H9 (cell line): ENCODE measurements at places on chromosomes 2 and 18. TPM values are rescaled to one million over a fixed set of nuclear protein-coding genes. Genes with fewer than 3 reads are reported as not detected.

DNA sequence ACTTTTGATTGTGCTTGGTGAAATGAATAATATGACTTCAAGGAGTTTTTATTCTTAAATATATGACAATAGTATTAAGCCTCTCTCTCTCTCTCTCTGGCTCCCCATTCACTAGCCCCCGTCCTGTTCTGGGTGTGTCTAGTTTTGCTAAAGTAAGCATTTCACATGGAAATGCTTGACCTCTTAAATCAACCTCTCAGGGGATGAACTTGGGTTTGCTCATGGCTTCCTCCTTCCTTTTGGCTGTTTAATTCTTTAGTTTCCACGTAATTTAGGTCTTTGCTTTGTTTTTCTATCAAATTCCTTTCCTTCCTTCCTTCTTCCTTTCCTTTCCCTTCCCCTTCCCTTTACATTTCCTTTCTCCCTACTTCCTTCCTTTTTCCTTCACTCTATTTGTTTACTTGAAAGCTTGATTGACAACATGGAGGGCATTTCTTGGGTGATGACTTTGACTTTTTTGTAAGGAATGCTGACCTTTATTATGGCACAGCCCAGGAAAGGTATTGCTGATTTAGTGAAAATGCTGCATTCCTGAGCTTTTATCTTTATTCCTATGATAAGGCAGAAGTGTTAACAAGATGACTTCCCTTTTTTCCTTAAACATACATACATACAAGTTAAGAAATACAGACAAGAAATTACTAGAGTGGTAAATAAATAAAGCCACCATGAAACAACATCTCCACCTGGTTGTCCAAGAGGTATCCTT is 3.6 kb downstream of the DPP4 start:
- DNase-seq, result no peak
- no peak overlapping the region for H3K4me3 ChIP-seq
- H3K27me3 ChIP-seq, result peaks cover 7% of the 10 kb centered on the region; the same call in 1 of the 2 replicates
- H3K4me1 ChIP-seq, result peaks cover 2% of the 10 kb centered on the region

DNA sequence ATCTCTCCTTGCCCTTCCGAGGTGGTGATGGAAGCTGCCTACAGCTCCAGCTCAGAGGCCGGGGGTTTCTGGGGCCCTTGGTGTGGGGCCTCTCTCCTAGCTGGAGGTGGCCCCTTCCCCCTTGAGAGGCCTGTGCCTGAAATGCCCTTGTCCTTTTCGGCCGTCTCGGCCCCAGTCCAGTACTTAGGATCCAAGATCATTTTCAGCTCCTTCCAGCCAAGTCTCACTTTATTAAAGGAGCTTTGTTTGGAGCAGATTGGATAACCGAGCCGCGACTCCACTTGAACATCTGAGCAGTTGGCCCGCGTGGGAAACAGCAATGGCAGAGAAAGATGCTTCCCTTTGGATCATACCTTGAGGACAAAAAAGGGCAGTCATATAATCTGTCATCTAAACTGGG is 125.0 kb downstream of the NEDD4L start:
- no peaks in the 10 kb centered on the region for H3K4me1 ChIP-seq
- no peak for DNase-seq
- no peak overlapping the region; the same call in 2 of the 3 replicates for H3K4me3 ChIP-seq
- no peak overlapping the region for H3K27ac ChIP-seq
- no peaks in the 10 kb centered on the region for H3K27me3 ChIP-seq

DNA sequence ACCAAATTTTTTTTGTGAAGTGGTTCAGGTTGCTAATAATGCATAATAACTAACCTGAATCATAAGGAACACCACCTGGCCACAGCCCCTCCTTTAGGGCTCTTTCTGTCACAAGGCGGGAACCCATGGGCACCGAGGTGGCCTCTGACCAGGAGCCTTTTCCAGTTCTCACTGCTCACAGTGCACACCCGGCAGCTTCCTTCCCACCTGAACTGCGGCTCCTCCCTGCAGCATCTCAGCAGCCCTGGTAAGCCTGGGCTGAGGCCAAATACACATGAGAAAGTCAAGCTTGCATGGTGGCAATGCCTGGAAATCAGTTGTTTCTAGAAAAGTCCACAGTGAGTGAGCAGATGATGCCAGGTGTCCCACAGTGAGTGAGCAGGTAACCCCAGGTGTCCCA is 77.6 kb upstream of the SNTG2 start:
- H3K27ac ChIP-seq, result no peak overlapping the region
- no peaks in the 10 kb centered on the region for H3K4me1 ChIP-seq
- peak; percentile 12 for DNase-seq

GRCh38 chr2:233438573-233439147 is 84.4 kb downstream of the DGKD start:
- H3K4me1 ChIP-seq, result no peaks in the 10 kb centered on the region
- no peak overlapping the region for H3K27ac ChIP-seq
- no peak overlapping the region for H3K4me3 ChIP-seq
- H3K27me3 ChIP-seq, result no peaks in the 10 kb centered on the region
- H3K36me3 ChIP-seq, result no peaks in the 10 kb centered on the region; the same call in 2 of the 3 replicates
- DNase-seq, result no peak

- DNase-seq, result no peak
- H3K36me3 ChIP-seq, result peaks cover 8% of the 10 kb centered on the region
- no peak overlapping the region for H3K4me3 ChIP-seq
- H3K27ac ChIP-seq, result no peak overlapping the region
- peaks cover 6% of the 10 kb centered on the region; the same call in 1 of the 2 replicates for H3K4me1 ChIP-seq
Measured at GRCh38 chr2:96113367-96113677, 3.0 kb downstream of the ADRA2B start.

- peaks cover 3% of the 10 kb centered on the region; the same call in 1 of the 2 replicates for H3K27me3 ChIP-seq
- peak; percentile 22 for DNase-seq
- no peak overlapping the region for H3K4me3 ChIP-seq
- H3K27ac ChIP-seq, result no peak overlapping the region
Measured at GRCh38 chr2:241001413-241002274, 3.2 kb downstream of the SNED1 start.

- H3K27me3 ChIP-seq, result no peaks in the 10 kb centered on the region
- H3K36me3 ChIP-seq, result no peaks in the 10 kb centered on the region
- H3K4me3 ChIP-seq, result no peak overlapping the region
Measured at GRCh38 chr18:61435064-61435652, 101.9 kb downstream of the CDH20 start.

GRCh38 chr2:10026940-10027569 is 16.3 kb upstream of the KLF11 start:
- H3K27me3 ChIP-seq, result no peaks in the 10 kb centered on the region
- H3K4me3 ChIP-seq, result no peak overlapping the region
- no peak for DNase-seq
- no peak overlapping the region for H3K27ac ChIP-seq
- no peaks in the 10 kb centered on the region for H3K36me3 ChIP-seq

DNA sequence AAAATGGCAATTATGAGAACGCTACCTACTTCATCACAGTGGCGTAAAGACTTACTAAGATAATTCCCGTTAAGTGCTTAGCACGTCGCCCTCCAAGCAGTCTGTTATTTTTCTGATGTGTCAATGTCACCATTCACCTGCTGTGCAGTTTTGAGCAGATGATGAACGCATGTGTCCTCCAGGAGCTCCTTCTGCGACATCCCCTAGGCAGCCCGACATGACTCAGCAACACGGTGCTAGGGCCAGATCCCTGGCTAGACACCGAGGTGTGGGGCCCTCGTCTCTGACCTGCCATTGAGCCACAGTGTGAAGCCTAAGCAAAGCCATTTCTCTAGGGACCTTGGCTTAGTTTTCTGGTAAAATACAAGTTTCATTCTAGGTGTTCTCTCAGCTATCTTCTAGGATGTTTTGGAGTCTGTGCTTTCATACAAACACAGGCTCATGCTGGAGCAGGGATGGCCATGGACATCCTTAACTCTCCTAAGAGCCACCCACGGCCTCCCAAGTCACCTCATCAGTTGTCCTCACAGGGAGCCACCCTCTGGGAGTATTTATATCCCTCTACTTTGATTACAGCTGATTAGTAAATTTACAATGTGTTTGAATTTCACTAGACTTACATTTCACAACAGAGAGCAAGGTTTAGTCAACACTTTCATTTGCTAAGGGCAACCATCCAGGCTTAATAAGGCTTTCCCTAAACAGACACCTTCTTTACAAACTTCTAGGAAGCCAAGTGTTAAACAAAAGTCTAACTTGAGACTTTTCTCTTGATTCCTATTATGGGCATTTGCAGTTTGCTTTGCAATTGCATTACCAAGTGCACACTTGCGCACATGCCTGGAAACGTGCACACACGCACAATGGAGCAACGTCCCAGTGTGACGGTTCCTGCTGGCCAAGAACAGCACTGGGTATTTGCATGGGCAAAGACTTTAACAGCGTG is 376.8 kb upstream of the ID2 start:
- no peaks in the 10 kb centered on the region for H3K36me3 ChIP-seq
- H3K4me1 ChIP-seq, result peaks cover 2% of the 10 kb centered on the region; the same call in 1 of the 2 replicates
- no peak overlapping the region for H3K27ac ChIP-seq
- H3K4me3 ChIP-seq, result no peak overlapping the region
- peak; percentile 16 for DNase-seq

GRCh38 chr2:22221006-22221405 is 1097.2 kb downstream of the TDRD15 start:
- no peaks in the 10 kb centered on the region for H3K4me1 ChIP-seq
- DNase-seq, result no peak
- peaks cover 18% of the 10 kb centered on the region for H3K36me3 ChIP-seq
- no peak overlapping the region for H3K4me3 ChIP-seq
- H3K27ac ChIP-seq, result no peak overlapping the region

DNA sequence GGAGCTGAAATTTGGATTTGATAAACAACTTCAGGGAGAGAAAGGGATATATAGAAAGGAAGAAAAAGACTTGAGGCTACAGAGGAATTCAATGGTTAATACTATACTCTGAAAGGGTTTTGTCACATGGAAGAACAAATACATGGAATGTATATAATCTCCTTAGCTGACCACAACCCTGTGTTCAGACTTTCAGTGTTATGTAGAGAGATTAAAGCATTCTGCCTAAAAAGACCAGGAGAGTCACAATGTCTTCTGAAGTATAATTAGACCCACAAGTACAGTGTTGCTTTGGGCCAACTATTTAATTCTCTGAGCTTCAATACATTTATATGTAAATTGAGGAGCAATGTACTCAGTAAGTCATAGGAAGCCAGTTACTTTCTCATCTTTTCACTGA is 123.8 kb upstream of the FSHR start:
- H3K4me3 ChIP-seq, result no peak overlapping the region
- H3K36me3 ChIP-seq, result peaks cover 12% of the 10 kb centered on the region
- no peak overlapping the region for H3K27ac ChIP-seq

DNA sequence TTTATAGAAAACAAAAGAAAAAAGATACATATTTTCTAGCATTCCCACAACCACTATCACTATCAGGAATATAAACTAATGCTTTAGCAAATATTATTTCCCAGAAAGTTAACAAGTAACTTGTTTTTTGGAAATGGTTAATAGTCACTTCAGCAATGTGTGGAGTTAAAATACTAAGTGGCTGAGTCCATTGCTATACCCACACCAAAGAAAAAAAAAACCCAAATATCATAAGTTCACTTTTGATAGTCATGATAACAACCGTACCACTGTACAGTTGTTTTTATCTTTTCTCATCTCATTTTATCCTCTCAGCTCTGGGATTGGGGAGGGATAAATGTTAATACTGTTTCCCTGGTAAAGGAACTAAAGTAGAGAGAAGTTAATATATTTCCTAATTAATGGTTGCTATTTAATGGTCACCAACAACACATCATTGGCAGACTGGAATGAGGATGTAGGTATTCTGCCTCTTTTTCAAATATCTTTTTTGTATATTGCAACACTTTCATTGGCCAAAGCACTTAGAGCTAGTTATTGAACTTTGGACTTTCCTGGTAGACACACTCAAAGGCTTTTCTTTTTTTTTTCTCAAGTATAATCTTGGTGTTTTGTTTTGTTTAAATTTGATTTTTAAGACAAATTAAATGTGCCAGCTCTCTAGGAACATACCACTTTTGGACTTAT is 18.4 kb upstream of the KANSL1L start:
- H3K4me3 ChIP-seq, result no peak overlapping the region
- no peak overlapping the region for H3K27ac ChIP-seq
- no peak for DNase-seq
- H3K27me3 ChIP-seq, result no peaks in the 10 kb centered on the region
- peaks cover 14% of the 10 kb centered on the region for H3K36me3 ChIP-seq
- H3K4me1 ChIP-seq, result no peaks in the 10 kb centered on the region

DNA sequence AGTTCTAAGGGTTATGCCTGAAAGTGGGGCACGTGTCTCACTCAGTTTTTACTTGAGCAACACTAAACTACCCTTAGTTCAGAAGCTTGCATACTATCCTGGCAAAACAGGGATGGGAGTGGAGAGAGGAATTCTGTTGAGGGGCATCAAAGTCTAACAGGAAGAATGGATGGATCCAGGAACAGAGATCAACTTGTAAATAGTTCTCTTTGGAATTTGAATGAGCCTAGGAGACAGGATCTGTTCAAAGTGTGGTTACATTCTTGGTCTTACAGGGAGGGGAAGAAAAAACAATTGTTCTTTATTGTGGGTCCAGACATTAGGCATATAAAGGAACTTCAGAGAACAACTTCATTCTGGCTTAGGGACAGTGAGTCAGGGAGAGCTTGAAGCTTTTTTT is 560.2 kb downstream of the CNTNAP5 start:
- H3K4me3 ChIP-seq, result no peak overlapping the region
- DNase-seq, result no peak
- H3K4me1 ChIP-seq, result no peaks in the 10 kb centered on the region; the same call in 1 of the 2 replicates

DNA sequence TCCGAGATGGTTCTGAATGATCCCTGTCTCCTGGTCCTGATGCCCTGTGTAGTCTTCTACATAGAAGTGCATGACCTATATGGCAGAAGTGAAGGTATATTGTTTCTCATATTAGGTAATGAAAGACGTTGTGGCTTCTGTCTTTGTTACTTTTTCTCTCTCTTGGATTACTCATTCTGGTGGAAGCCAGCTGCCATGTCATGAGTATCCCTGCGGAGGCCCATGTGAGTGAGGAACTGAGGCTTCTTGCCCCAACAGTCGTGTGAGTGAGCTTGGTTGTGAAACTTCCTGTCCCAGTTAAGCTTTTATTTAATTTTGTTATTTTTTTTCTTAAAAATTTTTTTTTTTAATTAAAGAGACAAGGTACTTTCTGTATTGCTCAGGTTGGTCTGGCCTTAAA is 134.7 kb downstream of the UBR3 start:
- H3K36me3 ChIP-seq, result peaks cover 18% of the 10 kb centered on the region
- no peak for DNase-seq
- no peaks in the 10 kb centered on the region for H3K27me3 ChIP-seq
- no peak overlapping the region for H3K4me3 ChIP-seq

DNA sequence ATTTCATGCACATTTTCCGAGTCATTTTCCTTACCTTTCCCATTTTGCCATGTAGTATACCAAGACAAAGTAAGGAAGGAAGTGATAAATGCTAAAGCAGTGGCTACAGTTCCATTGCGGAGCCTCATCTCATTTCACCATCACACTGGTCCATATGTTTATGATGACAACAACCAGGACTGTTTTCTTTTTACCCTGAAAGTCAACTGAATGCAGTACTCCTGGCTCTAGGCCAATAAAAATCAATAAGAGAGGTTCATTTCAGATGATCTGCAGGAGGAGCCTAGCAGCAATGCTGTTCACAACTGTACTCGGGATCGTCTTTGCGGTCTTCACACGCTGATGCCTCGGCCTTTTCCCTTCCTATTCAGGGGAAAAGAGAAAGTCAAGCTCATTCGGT is 4.7 kb downstream of the MGAT4A start:
- no peak overlapping the region for H3K27ac ChIP-seq
- H3K4me3 ChIP-seq, result no peak overlapping the region
- peaks cover 6% of the 10 kb centered on the region; the same call in 1 of the 2 replicates for H3K27me3 ChIP-seq
- no peak for DNase-seq

The CACNB4 gene
- 1.4 and 1.5 TPM in 2 replicates for total RNA-seq

The POTEI gene
- total RNA-seq, result 0.99 and 1.2 TPM in 2 replicates

The TFPI gene
- 5.7 and 5.8 TPM in 2 replicates for total RNA-seq

The WBP1 gene
- 80.7 and 82.1 TPM in 2 replicates for total RNA-seq

The KCNJ3 gene
- 0.11 TPM in 1 of 2 replicates, not detected in the other for total RNA-seq

The IMPA2 gene
- total RNA-seq, result 69.1 and 73.8 TPM in 2 replicates

The CRYBA2 gene
- total RNA-seq, result not detected in 2 replicates

The MYO5B gene
- total RNA-seq, result 9.0 and 9.3 TPM in 2 replicates

The B3GNT7 gene
- total RNA-seq, result 39.1 and 42.2 TPM in 2 replicates

The CABYR gene
- total RNA-seq, result 12.3 and 13.6 TPM in 2 replicates

The PLA2R1 gene
- total RNA-seq, result 0.70 and 0.83 TPM in 2 replicates

The KATNAL2 gene
- 20.1 and 21.7 TPM in 2 replicates for total RNA-seq
